Vagina (tissue), 2 donors: ENCODE measurements at places on chromosomes 13 and 19. TPM values are rescaled to one million over a fixed set of nuclear protein-coding genes. Genes with fewer than 3 reads are reported as not detected.

The PDE4C gene
- total RNA-seq = 0.98 TPM

The SYNGR4 gene
- not detected for total RNA-seq

The FCAR gene
- total RNA-seq = 2.2 TPM

The TMED1 gene
- total RNA-seq = 20.4 TPM

The CUL4A gene
- 110 TPM for total RNA-seq

The ZNF223 gene
- total RNA-seq = 17.7 TPM

The ATP4B gene
- not detected for total RNA-seq

The NLRP9 gene
- not detected for total RNA-seq

The CEACAM7 gene
- total RNA-seq = 3.4 TPM

The ZNF682 gene
- total RNA-seq = 2.5 TPM
